ENCODE measurements at places on chromosomes 6 and 20.

DNA sequence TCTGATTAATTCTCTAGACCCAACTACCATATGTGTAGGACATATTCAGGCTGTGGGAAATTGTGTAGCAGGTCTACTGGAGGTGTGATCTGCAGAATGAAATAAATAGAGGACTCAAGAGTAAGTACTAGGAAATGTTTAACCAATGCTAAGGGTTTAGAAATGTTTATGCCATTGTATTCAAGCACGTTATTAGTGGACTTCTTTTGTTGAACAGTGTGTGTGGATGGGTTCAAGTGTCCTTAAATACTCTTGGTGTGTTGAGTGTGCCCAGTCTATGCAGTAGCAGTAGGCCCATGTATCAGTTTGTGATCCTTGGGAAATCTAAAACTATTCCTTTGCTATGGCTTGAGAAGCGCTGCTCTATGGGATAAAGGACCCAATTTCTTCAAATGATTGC lies 112.1 kb downstream of the FARS2 start:
- DNase-seq = no peak

- no peak for DNase-seq
Measured at GRCh38 chr6:152554851-152555250, 82.3 kb downstream of the SYNE1 start.

DNA sequence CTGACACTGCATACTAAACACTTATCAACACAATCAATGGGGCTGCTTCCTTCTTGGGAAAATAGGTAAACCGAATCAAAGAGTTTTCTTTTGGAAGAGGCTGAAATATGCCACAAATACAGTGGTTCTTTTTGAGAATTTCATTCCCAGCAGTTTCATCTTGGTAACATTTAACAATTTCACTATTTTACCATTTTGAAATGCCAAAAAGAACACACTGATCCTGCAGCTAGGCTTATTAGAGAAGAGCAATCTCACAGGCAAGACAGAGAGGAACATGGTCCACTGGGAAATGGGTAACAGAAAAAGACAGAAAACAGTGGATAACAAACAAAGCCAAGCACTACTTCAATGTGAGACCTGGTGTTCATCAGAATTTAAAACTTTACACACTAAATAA lies 2.5 kb downstream of the CNR1 start:
- DNase-seq = no peak

GRCh38 chr20:25460566-25461280 lies 53.2 kb downstream of the GINS1 start:
- DNase-seq = no peak

DNA sequence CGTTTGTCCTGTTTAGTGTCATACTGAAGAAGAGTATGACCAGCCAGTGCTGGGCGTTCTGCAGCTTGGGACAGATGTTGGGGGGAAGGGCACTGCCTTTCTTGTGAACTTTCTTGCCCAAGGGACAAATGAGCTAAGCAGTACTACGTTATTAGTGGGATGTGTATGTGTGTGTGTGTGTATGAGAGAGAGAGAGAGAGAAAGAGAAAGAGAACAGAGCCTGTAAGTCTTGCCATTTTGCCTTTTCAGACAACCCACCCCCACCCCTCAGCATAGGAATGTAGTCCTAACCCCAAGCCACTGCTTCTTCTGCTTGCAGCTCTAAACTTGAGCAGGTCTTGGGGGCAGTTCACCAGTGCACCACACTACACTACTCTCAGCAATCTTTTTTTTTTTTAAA lies 45.5 kb downstream of the E2F3 start:
- DNase-seq = no peak

DNA sequence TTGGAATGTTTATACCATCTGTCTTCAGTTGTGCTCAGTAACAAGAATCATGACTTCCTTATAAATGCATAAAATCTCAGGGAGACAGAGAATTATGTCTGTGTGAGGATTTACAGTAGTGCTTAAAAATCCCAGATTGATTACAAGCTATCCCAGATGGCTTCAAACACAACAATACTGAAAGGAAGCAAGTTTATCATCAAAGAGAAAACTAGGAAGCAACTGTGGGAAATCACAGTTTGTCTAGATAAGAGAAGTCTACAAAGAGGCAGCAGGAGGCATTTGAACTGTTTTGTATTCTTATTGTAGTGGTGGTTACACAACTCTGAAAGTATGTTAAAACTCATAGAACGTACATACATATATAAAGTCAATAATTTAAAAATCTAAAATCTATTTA lies 104.4 kb upstream of the SALL4 start:
- DNase-seq = no peak

DNA sequence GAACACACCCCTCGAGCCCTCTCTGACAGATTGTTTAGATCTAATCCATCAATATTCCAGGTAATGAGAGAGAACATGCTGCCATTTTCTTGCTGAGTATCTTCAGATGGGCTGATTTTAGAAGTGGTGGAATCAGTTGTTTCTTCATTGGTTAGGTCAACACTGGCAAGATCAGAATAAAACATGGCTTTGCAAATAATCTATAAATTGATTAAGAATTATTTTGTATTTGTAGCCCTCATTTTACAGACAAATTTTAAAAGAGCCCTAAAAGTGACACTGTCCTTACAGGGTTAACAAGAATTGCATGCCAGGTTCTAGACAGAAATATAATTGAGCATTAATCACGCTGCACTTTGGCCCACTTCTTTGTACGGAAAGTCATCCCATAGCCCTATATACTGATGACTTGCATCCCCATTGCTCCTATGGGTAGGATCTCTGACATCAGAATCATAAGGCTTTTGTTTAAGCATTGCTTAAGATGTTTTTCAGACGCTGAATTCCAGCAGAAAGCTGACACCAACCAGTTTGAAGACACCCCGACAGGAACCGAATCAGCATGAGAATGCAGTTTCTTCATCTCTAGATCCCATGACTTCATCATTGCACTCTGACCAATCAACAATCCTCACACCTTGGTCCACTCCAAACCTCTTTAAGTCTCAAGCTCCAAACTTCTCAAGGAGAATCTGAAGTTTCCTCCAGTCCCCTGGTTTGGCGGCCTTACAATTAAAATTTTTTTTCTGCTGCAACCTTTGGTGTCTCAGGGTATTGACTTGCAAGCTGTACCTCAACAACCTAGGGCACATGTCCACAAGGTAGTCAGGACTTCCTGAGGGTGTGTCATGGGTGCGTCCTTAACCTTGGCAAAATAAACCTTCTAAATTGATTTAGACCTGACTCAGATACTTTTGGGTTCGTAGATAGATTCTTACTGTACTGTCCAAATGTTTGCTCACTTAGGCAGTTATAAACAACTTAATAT lies 7.8 kb downstream of the TDP2 start:
- DNase-seq = no peak

- no peak for DNase-seq
Measured at GRCh38 chr20:19483309-19483708, 270.9 kb downstream of the SLC24A3 start.

- no peak for DNase-seq
Measured at GRCh38 chr6:36973647-36974046, 12.3 kb downstream of the MTCH1 start.

- DNase-seq = no peak
Measured at GRCh38 chr6:168206661-168207274, 112.8 kb downstream of the DACT2 start.

GRCh38 chr6:152272486-152272885 lies 364.7 kb downstream of the SYNE1 start:
- DNase-seq = no peak

DNA sequence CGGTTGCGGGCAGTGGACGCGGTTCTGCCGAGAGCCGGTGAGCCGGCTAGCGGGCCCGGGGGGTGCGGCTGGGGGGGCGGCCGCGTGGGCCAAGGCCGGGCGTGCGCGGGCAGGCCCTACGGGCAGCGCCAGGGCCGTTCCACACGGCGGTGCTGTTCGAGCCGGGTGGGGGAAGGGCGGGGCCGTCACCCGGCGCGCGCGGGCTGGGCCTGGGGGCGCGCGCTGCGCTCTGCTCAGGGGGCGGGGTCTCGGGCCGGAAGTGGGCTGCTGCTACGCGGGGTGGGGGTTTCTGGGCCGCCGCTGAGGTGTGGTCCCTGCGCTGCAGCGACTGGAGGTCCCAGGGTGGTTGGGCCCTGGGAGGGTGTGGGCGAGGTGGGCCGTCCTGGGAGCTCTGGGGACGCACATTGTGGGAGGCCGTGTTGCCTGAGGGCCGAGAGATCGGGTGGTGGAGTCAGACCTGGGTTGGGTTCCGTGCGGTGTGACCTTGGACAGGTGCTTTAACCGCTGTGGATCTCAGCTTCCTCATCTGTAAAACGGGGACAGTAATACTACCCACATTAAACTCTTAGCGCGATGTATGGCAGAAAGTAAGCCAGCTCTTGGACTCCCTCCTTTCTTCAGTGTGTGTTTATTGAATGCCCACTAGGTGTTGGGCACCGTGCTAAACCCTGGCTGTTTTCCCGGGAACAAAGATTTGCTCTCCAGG lies 391 bp downstream of the MAPRE1 start:
- peak; percentile 82 for DNase-seq

DNA sequence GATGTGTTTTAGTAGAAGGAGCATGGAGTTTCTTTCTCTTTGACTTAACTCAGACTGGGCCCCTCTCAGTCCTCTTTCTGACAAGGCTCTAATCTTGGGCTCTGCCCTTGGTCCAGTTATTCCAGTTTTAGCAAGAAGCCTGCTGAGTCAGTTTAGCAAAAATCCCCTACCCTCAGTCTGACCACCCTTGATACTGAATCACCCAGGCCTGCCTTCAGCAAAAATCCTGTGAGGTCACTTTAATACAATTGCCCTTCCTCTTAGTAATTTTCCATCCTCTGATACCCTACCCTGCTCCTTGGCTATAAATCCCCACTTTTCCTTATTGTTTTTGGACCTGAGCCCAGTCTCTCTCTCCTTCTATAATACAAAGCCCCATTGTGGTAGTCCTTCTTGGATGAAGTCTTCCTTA lies 326.7 kb upstream of the NOX3 start:
- no peak for DNase-seq

DNA sequence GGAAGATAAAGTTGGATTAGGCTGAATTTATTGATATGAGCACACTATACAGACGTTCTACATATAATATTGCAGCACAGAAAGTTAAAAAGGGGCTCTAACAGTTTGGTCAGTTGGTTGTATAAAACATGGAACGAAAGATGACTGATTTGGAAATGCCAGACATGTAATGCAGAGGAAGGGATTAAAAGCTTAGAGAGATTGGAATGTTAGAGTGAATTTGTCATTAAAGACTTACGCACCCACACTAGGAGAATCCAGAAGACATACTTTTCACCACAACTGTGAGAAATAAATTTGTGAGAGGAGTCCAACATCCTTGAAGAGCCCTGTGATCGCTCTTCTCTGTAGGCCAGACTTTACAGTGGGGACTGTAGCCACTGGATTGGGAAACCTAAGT lies 134.7 kb downstream of the GPR63 start:
- DNase-seq = no peak

DNA sequence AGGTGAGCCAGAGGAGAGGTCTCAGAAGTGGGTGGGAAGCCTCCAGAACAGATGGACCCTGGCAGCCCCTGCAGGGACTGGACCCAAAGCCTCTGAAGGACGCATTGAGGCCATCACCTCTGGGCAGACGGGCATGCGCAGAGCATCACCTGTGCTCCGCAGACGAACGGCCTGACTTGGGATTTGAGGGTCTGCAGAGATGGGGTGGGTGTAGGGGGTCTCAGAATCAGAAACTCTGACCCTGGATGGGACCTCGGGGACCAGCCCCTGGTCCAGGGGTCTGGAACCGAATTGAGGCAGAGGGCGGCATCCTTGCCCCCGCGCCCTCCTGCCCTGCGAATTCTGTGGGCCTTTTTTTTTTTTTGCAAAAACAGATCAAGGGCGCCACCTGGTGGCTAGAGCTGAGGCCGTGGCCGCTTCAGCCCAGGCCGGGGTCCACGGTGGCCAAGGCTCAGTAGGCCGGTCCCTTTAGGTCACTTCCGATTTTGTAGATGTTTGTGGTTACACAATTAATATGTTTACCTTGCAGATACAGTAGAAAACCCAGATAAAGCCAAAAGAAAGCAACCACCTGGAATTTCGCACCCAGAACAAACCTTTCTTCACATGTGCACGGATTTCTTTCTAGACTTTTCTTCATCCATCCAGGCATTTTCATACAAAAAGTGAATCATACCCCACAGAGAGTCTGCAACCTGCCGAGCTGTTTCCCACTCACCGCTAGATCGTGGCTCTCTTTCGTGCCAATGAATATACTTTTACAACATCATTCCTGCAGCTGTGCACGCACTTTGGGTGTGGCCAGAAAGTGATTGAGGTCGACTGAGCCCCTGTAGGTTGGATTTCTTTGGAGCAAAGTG lies 25.9 kb downstream of the ZBP1 start:
- no peak for DNase-seq

- DNase-seq = no peak
Measured at GRCh38 chr6:116492331-116493067, 18.9 kb upstream of the CALHM5 start.

GRCh38 chr20:62481425-62482145 lies 5.8 kb upstream of the GATA5 start:
- no peak for DNase-seq

- no peak for DNase-seq
Measured at GRCh38 chr6:111468329-111469012, 14.5 kb downstream of the REV3L start.

DNA sequence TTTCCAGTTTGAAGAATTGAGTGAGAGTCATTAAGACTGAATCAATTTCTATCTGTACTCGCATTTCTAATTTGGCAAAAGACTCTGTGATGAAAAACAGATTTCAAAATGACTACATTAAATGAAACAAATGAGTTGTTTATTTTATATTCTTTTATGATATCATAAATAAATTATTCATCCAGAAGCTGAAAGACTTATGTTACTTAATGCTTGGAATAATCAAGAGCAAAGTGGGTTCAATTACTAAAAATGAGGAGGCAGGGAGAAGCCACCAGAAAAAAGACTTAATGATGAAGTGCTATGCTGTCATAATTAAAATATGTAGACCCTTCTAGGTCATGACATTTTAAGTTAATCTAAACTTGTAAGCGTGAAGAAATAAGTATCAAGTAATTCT lies 130.6 kb upstream of the FERMT1 start:
- DNase-seq = no peak

DNA sequence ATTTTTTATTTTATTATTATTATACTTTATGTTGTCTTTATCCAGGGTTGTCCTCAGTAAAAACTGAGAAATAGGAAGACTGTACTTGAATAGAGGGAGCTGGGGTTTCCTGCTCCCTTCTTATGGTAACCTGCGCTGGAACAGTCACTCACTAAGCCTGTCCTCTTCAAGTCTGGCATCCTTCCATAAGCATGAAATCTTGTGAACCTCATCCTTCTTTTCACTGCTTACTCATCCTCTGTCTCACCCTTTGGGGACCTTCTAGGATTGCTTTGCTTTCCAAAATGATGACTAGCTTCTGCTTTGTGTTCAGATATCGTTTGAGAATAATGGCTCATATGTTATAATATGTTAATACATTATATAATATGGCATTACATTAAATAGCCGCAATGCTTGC lies 90.6 kb downstream of the C6orf118 start:
- no peak for DNase-seq

Data from stimulated activated CD8-positive, alpha-beta memory T cell treated with anti-CD3 and anti-CD28 coated beads, Interleukin-2, amount 100 ng/mL, for 1 hour (primary cell).